ENCODE measurements at places on chromosomes 4 and X.

DNA sequence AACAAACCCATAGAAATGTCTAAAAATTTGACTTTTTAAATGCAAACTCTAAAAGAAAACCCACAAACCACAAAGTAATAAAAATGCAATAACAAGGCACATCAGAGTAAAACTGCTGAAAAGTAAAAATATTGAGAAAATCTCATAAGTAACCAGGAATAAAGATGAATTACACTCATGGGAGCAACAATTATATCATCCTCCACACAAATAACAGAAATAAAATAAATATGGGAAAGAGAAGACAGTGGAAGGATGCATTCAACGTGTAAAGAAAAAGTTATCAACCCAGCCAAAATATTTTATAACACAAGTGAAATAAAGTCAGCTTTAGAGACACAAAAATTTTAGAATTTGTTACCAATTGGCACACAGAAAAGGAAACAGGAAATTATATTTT is 1420.2 kb downstream of the PCDH18 start:
- DNase-seq, result no peak

GRCh38 chr4:156619154-156619934 is 352.3 kb downstream of the PDGFC start:
- DNase-seq, result no peak

GRCh38 chr4:75344915-75345314 is 169.3 kb downstream of the RCHY1 start:
- DNase-seq, result no peak

- no peak for DNase-seq
Measured at GRCh38 chr4:152860046-152860445, 76.1 kb upstream of the FHDC1 start.

DNA sequence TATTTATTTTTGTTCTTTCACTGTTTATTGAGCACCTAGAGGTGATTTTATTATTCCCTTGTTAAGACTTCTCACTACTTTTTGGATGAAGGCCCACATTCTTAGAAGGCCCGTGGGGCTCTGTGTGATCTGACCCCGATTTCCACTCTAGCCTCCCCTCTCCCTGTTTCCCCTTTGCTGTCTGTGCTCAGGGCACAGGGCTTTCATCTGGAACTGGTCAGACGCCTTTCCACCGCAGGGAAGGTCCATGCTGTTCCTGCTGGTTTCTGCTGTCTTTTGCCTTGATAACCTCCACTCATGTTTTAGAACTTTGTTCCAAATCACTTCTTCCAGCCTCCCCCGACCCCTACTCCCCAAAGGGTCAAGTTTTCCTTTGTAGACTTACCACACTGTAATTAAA is 31.3 kb upstream of the ANAPC4 start:
- no peak for DNase-seq

- no peak for DNase-seq
Measured at GRCh38 chr4:112274959-112275358, 10.7 kb downstream of the TIFA start.
